ENCODE measurements at places on chromosomes 6 and 20.

- H3K27ac ChIP-seq, result no peak overlapping the region
- DNase-seq, result no peak
- H3K27me3 ChIP-seq, result no peaks in the 10 kb centered on the region
- H3K4me3 ChIP-seq, result no peak overlapping the region
Observed at GRCh38 chr6:169931261-169931660, 179.8 kb downstream of the ERMARD start.

DNA sequence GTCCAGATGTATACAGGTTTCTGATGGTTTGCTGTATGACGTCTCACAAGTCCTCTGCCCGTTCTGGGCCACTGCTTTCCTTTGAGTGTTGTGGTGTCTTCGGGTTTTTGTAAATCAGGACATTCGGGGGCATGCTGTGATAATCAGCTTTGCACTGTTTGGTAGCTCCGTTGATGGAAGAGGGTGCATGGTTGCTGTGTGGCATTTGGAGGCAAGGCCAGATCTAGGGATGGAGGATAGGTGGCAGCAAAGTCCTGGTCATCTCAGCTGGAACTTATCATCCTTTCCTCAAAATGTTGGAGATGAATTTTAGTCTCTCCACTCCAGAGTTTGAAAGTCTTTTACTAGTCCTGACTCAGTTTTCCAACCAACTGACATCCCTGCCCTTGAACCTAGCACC is 91.0 kb downstream of the SCP2D1 start:
- H3K27ac ChIP-seq, result no peak overlapping the region
- H3K4me1 ChIP-seq, result no peaks in the 10 kb centered on the region

DNA sequence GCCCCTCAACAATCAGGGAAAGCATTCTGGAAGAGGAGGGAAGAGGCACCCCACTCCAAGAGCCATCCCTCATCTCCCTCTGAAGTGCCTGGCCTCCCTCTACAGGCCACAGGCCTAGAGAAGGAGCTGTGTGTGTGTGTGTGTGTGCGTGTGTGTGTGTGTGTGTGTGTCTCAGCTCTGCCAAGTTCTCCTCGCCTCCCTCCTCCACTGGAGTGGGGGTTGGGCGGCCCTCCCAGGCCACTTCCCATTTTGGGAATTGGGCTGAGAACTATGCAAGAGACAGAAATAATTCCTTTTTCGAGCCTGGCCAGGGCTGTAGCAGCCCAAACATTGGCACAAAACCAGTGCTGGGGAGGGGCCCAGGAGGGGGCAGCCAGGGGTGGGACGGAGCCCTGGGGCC is 35.7 kb downstream of the KCNB1 start:
- no peak for DNase-seq
- no peak overlapping the region for H3K27ac ChIP-seq
- no peak overlapping the region for H3K4me3 ChIP-seq
- no peaks in the 10 kb centered on the region for H3K4me1 ChIP-seq

DNA sequence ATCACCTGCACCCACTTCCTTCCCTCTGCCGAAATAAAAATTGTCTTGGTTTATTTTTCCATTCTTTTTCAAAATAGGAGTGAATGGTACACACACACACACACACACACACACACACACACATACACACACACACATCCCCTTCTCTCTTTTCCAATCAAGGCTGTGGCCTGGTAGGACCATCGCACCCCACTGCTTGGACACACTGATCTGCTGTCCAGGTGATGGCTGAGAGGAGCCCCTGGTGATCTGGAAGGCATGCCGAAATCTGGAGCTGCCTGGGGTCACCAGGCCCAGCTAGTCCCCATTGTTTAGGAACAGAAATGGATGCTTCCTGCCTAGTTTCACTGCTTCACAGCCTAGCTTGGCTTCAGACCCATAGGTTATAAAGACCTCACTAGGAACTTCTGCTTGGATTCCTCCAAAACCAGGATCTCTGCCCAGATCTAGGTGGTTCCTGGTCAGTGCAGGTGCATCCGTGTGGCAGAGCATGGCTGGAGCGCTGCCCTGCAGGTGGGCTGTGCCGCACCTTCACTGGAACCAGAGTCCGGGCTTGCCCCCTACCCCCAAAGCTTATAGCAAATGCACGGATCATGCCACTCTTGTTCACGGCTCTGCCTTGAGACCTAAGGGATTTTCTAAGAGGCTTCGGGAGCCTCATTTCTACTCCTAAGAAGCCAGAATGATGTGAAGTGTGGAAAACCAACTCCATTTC is 42.9 kb upstream of the DACT2 start:
- H3K27ac ChIP-seq, result no peak overlapping the region
- no peaks in the 10 kb centered on the region for H3K4me1 ChIP-seq
- H3K4me3 ChIP-seq, result no peak overlapping the region
- H3K27me3 ChIP-seq, result no peaks in the 10 kb centered on the region
- H3K36me3 ChIP-seq, result no peaks in the 10 kb centered on the region

DNA sequence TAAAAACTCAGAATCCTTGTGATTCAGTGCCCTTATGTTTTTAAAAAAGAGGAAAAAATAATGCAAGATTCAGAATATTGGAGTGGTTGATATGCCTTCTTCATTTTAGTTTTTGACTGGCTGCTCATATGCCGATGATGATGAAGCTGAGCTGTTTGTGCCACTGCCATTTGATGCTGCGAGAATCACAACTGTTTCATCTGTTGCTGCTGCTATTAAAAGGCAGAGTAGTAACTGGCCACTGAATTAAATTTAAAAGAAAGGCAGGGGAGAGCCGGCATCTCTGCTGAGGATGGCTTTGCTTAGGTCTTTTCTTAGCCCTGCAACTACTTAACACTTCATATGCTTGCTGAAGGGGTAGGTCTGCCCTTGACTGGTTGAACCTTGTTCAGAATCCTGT is 33.1 kb downstream of the CDS2 start:
- DNase-seq, result no peak
- H3K27me3 ChIP-seq, result no peaks in the 10 kb centered on the region
- no peak overlapping the region for H3K27ac ChIP-seq
- no peaks in the 10 kb centered on the region for H3K36me3 ChIP-seq
- H3K4me3 ChIP-seq, result no peak overlapping the region

DNA sequence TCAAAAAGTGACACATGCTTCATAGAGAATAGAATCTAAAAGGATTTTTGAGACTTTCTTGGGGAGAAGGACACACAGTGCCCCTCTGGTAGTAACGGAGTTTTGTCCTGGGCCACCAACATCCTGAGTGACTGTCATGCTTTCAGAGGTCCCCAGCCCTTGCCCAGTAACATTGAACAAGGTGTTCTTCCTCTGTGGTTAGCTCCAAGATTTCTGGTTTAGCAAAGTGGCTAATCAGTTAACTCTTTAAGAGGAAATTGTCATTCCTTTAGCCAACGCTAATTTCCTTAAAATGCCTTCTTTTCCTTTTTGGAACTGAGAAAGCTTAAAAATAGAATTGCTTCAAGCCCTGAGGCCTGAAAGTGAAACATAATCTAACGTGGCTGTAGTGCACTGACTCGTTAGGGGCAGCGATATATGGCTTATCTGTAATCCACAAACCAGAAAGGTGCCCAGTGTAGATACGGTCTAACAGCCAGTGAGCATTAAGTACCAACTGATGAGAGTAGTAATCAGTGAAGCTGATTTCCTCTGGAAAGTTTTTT is 7.8 kb downstream of the E2F3 start:
- H3K27ac ChIP-seq, result peak overlapping the region; percentile 95
- peak; percentile 75 for DNase-seq
- H3K27me3 ChIP-seq, result no peaks in the 10 kb centered on the region
- peaks cover 57% of the 10 kb centered on the region for H3K4me1 ChIP-seq

GRCh38 chr20:62219101-62219991 is 732 bp downstream of the HRH3 start:
- H3K4me3 ChIP-seq, result no peak overlapping the region
- peaks cover 92% of the 10 kb centered on the region for H3K27me3 ChIP-seq
- no peaks in the 10 kb centered on the region for H3K4me1 ChIP-seq

- no peaks in the 10 kb centered on the region for H3K27me3 ChIP-seq
- peaks cover 6% of the 10 kb centered on the region for H3K4me1 ChIP-seq
- no peaks in the 10 kb centered on the region for H3K36me3 ChIP-seq
- DNase-seq, result peak; percentile 43
Observed at GRCh38 chr6:125753218-125753936, 3.9 kb downstream of the HEY2 start.

DNA sequence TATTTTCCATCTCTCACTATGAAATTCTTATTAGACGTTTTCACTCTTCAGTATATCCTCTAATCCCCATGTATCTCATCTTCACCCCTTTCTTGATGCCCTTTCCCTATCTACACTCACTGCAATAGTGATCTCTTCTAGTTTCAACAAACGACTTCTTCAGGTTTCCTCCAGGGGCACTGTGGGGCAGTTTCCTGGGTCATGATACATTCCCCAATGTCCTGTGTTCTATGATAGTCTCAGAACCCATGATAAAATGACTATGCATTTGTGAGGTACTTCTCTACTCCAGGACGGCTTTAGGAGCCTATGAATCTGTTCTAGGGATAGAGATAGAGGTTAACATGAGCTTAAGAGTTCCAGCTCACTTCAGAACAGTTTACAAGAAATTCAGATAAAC is 183.3 kb downstream of the FOXC1 start:
- no peaks in the 10 kb centered on the region for H3K27me3 ChIP-seq
- H3K4me1 ChIP-seq, result peaks cover 20% of the 10 kb centered on the region
- no peaks in the 10 kb centered on the region for H3K36me3 ChIP-seq
- no peak overlapping the region for H3K4me3 ChIP-seq
- DNase-seq, result peak; percentile 22

GRCh38 chr6:25717866-25718740 is 36.4 kb upstream of the SLC17A4 start:
- no peaks in the 10 kb centered on the region for H3K4me1 ChIP-seq
- H3K27ac ChIP-seq, result no peak overlapping the region
- no peaks in the 10 kb centered on the region for H3K36me3 ChIP-seq
- no peak overlapping the region for H3K4me3 ChIP-seq
- DNase-seq, result peak; percentile 48

GRCh38 chr6:20126789-20127653 is 85.2 kb downstream of the MBOAT1 start:
- no peak overlapping the region for H3K27ac ChIP-seq
- no peaks in the 10 kb centered on the region for H3K27me3 ChIP-seq
- no peaks in the 10 kb centered on the region for H3K36me3 ChIP-seq
- peak; percentile 41 for DNase-seq

- no peak for DNase-seq
- H3K27ac ChIP-seq, result no peak overlapping the region
- no peaks in the 10 kb centered on the region for H3K36me3 ChIP-seq
- no peaks in the 10 kb centered on the region for H3K27me3 ChIP-seq
- no peaks in the 10 kb centered on the region for H3K4me1 ChIP-seq
Observed at GRCh38 chr6:166355552-166355951, 13.2 kb upstream of the SFT2D1 start.

GRCh38 chr6:496649-497048 is 105.1 kb downstream of the IRF4 start:
- H3K36me3 ChIP-seq, result no peaks in the 10 kb centered on the region
- no peaks in the 10 kb centered on the region for H3K27me3 ChIP-seq
- 0 out of 2 replicates have a peak, but pooled peaks cover 9% of the 10 kb centered on the region for H3K4me1 ChIP-seq
- no peak overlapping the region for H3K4me3 ChIP-seq

DNA sequence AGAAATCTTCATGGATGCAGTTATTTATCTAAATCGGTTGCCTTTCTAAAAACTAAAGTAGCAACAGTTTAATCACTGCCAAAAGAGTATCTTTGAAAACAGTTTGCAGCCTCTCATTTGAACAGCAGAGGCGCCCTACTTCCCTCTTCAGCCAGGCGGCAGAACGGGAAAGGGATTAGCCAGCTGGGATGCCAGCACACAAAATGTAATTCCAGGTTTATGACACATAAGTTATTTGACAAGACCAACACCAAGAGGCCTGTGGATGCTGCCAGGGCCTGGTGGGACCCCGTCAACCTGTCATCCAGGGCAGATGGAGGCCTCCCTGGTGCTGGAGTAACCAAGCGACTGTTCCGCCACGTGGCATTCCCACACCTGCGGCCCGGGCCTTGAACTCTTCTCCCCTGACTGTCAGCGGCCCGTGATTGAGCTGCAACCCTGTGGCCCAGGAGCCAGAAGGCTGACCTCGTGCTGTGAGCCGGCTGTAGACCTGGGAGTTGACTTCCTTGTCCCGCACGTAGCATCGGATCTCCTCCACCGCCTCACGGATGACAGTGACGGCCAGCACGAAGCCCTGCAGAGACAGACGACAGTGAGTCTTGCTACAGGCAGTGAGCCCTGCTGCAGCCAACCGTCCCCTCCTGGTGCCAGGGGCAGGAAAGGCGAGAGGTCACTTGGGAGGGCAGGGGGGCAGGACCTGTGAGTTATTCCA is 55.5 kb downstream of the ATP9A start:
- DNase-seq, result no peak
- no peaks in the 10 kb centered on the region for H3K36me3 ChIP-seq
- H3K4me1 ChIP-seq, result no peaks in the 10 kb centered on the region
- H3K27me3 ChIP-seq, result no peaks in the 10 kb centered on the region

DNA sequence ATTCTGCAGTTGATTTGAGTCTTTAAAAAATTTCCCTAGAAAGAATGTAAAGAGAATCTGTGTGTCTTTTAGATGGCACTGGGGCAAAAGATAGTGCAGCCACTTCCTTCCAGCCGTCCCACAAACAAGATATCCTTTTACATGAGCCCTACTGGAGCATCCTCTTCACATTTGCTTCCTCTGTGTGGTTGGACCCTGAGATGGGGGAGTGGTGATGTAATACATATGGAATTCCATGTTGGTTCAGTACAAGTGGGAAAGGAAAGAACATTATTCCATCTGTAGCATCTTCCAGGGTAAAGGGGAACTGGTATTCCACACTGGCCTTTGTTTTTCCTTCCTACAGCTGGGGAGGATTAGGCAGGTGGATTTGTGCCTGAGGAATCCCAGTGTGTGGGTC is 78.9 kb upstream of the ISM1 start:
- H3K27ac ChIP-seq, result no peak overlapping the region
- no peaks in the 10 kb centered on the region for H3K36me3 ChIP-seq
- H3K4me1 ChIP-seq, result peaks cover 16% of the 10 kb centered on the region
- DNase-seq, result no peak

DNA sequence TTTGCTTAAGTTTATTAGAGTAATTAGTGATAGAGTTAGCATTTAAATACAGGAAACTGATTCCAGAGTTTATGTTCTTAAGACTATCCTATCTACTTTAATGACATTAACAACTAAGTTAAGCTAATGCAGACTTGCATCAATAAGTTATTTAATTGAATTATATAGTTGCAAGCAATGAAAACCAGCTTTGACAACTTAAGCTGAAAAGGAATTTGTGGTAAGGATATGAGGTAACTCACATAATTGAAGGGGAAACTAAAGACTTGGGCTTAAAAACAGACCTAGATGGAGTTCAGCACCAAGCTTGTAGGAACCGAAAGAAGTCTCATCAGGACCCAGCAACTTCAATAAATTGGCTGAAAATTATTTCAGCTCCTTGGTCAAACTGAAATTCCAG is 222.3 kb downstream of the IBTK start:
- no peaks in the 10 kb centered on the region for H3K36me3 ChIP-seq
- no peak overlapping the region for H3K27ac ChIP-seq
- no peak overlapping the region for H3K4me3 ChIP-seq
- no peaks in the 10 kb centered on the region for H3K27me3 ChIP-seq
- DNase-seq, result no peak

- no peaks in the 10 kb centered on the region for H3K36me3 ChIP-seq
- no peaks in the 10 kb centered on the region for H3K27me3 ChIP-seq
Observed at GRCh38 chr20:51584737-51585136, 42.2 kb upstream of the NFATC2 start.

GRCh38 chr6:32982702-32983492 is 14.5 kb downstream of the BRD2 start:
- no peak for DNase-seq
- H3K4me1 ChIP-seq, result peaks cover 11% of the 10 kb centered on the region
- H3K27ac ChIP-seq, result peak overlapping the region; percentile 10
- no peaks in the 10 kb centered on the region for H3K27me3 ChIP-seq
- H3K4me3 ChIP-seq, result no peak overlapping the region
- peaks cover 24% of the 10 kb centered on the region for H3K36me3 ChIP-seq

All from MM.1S (cell line).